ENCODE measurements at places on chromosomes 5 and 9.

GRCh38 chr5:30001826-30002225, 1191.7 kb upstream of the CDH6 start:
- no peak for DNase-seq

GRCh38 chr9:20478786-20479185, 143.5 kb downstream of the MLLT3 start:
- DNase-seq = no peak

- DNase-seq = no peak
These were observed 652.1 kb downstream of the TLE4 start for GRCh38 chr9:80223897-80224296.

DNA sequence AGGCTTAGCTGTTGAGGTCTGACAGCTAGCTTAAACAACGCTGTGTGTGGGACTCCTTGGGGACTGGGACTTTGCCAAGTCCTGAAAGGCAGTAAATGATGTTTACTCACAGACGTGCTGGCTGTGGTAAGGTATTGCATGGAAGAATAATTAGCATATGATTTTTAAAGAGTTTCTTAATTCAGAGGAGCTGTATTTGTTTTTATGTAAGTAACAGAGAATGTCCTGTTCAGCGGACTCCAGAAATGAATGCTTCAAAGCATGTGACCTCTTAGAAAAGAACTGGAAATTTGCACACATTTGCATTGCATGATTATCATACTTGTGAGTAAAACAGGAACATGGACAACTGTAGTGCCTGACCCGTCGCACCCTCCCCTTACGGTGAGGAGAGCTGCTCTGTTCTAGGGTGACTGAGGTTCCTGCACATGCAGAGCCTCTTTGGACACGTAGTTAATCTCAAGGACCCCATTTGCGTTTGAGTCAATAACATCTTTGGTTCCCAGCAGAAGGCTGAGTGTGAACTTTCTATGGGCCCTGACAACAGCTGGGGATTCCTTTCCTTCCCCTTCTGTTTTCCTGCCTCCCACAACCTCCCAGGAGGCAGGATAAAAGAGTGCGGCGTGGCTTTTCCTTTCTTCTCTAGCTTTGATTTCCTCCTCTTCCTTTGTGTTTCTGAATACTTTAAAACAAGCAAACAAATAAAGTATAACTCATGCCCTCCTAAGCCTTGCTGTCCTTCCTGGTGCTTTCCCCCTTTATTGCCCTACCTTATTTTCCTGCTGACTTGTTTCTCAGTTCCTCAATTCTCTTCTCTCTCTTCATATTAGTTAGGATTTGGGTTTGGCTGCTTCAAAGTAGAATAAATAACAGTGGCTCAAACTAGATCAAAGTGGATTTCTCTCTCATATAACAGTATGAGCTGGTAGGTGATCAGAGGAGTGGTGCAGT, 157.2 kb upstream of the CD180 start:
- no peak for DNase-seq

- DNase-seq = no peak
These were observed 10.6 kb upstream of the QSOX2 start for GRCh38 chr9:136255896-136256890.

DNA sequence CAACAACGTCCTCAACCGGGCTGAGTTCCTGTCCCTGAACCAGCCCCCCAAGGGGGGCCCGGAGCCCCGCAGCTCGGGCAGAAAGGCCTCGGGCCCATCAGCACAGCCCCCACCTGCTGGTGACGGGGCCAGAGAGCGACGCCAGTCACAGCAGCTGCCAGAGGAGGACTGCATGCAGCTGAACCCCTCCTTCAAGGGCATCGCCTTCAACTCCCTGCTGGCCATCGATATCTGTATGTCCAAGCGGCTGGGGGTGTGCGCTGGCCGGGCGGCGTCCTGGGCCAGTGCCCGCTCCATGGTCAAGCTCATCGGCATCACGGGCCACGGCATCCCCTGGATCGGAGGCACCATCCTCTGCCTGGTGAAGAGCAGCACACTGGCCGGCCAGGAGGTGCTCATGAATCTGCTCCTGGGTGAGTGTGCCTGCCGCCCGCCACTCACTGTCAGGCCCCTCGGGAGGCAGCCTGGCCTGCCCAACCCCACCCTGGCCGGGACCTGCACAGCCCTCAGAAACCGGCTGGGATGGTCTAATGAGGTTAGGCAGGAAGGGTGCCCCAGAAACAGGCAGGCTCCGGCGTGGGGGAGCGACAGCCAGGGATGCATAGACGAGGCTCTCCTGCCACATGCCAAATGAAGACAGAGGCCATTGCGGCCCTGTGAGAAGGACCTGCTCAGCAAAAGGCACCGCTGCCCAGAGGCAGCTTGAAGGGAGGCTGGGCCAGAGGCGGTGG, 678 bp downstream of the PLPP7 start:
- no peak for DNase-seq

- DNase-seq = no peak
These were observed 42.2 kb upstream of the EGFL7 start for GRCh38 chr9:136620441-136621018.

DNA sequence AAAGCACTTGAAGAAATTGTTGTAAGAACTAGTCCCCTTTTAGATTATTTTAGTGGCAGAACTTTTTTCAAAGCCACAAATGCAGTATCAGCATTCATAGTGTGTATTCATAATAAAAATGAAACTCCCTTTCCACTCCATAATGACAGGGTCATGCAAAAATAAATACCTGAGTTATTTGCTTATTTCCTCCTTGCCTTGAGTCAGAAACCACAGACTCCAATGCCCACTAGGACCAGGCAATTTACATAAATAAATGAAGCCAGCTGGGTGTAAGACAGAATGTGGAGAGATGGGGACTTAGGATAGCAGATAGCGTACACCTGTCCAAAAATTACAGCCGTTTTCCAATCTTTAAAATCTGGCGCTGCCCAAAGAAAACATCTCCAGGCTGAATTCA, 417.8 kb downstream of the TMEM161B start:
- DNase-seq = no peak

DNA sequence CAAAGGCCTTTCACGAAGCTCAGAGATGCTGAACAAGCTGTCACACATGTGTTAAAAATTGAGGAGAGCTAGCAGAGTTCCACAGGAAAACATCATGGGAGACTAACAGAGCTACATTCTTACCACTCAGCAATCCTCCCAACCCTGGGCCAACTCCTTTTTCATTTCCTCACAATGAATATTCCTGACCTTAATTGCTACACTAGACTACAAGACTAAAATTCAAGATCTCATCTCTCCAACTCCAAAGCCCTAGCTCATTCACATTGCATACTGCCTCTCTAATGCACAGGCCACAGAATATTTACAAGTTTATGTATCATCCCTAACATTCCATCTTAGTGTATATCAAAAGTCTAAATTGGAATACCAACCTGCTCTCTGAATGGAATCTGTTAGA, 21.2 kb downstream of the ERMP1 start:
- DNase-seq = no peak

DNA sequence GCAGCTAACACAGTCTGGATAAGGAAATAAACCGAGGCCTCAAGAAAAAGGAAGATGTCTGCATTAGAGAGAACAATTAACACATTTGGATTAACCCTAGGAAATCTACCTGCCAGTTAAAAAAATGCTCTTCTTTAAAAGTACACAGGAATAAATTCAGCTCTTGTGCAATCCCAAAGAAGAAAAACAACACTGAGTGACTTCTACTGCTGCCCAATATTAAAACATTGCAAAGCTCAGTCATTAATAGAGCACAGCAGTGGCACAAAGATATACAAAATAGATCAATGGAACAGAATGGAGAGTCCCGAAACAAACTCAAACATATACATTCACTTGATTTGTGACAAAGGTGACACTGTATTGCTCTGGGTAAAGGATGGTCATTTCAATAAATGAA, 119.7 kb downstream of the GNAQ start:
- no peak for DNase-seq

DNA sequence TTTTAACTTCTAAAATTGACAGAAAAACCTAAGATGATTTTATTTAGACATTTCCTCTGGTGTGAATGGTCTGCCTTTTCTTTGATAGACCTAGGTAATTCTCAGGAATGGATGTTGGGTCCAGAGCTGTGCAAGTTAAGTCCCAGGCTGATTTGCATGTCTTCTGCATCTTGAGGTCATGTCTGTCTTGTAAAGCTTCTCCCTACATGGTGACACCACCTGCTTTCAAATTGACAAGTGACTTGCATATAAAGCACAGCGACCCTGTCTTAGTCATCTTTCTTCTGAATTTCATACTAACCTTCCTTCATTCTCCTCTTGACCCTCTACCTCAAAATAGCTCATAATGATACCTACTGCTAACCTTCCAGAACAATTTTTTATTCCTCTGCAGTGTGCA, 29.2 kb downstream of the OSTF1 start:
- peak; percentile 4 for DNase-seq

- no peak for DNase-seq
These were observed 2.4 kb downstream of the CARD19 start for GRCh38 chr9:93098236-93098946.

DNA sequence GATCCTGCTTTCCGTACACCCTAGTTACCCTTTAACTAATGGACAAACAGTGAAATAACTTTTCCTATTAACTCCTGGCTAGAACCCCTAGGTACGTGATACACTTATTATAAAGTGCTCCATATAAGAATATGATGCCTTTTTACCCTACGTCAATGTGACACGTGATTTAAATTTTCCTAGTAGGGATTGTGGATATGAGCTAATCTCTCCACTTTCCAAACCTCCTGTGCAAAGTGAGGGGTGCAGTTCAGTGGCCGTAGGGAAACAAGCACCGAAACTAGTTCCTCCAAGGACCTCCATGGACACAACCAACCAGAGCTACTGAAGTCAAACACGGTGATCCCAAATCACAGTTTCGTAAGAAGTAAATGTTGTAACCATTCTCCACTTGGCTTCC, 19.3 kb downstream of the NFIB start:
- no peak for DNase-seq

GRCh38 chr9:105114964-105115728, 129.3 kb upstream of the SLC44A1 start:
- DNase-seq = no peak

DNA sequence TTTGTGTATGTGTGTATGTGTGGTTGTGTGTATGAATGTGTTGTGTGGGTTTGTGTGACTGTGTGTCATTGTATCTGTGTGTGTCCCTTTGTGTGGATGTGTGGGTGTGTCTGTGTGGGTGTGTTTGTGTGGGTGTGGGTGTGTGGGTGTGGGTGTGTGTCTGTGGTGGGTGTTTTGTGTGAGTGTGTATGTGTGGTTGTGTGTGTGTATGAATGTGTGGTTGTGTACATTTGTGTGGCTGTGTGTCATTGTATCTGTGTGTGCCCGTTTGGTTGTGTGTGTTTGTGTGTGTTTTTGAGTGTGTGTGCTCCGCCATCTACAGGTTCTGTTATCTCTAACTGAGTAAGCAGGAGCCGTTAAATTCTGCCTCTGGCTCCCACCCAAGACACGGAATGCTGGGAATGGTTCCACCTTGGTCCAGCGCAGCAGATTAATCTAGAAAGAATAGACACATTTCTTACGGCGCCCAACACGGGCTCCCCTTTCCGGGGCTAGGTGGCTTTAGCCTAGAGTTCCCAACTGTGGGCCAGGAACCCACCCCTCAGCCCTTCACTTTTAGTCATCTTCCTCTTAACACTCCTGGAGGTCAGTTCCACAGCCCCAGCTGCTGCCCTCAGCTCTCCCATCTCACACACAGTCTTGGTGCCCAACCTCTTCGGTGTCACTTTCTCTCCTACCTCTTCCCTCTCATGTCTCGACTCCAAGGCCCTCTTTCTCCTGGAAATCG, 197.1 kb downstream of the TTLL11 start:
- no peak for DNase-seq

GRCh38 chr9:87875060-87875459, 7.6 kb upstream of the SPATA31E1 start:
- DNase-seq = no peak

- no peak for DNase-seq
These were observed 14.0 kb downstream of the BNIP1 start for GRCh38 chr5:173158366-173158765.

DNA sequence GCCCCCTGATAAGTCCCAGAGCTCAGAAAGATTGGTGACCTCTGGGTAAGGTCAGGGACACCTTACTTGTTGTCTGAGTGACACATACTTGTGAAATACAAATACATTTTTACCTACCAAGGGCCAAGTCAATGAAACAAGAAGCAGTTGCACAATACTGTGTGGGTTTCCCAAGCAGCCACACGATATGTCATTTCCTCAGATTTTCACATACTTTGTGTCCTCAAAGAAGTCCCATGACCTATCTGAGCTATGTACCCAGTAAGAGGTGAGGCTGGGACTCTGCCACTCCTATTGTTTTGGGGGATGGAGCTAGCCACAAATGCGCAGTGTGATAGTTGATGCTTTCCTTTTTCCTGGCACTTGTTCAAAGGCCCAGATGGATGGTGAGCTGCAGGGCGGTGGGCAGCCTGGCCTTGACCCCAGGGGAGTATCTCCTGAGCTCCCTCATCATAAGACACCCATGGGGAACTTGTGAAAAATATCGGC, 4.8 kb upstream of the SLC25A51 start:
- DNase-seq = no peak

DNA sequence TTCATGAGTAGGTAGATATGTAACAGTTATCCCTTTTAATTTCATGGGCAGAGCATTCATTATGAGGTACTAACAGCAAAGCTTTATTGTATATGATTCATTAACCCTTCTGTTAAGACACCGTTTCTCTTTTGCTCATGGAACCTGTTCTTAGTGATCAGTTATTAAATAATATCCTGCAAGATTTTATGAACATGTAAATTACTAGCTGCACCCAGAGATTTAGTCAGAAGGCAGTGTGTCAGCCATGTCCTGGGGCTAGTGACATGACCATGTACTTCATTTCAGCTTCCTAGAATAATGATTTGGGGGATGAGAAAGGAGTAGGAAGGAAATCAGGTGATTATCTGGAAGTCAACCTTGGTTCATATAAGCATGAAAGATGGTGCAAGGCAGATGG, 7.0 kb downstream of the MAST4 start:
- no peak for DNase-seq

DNA sequence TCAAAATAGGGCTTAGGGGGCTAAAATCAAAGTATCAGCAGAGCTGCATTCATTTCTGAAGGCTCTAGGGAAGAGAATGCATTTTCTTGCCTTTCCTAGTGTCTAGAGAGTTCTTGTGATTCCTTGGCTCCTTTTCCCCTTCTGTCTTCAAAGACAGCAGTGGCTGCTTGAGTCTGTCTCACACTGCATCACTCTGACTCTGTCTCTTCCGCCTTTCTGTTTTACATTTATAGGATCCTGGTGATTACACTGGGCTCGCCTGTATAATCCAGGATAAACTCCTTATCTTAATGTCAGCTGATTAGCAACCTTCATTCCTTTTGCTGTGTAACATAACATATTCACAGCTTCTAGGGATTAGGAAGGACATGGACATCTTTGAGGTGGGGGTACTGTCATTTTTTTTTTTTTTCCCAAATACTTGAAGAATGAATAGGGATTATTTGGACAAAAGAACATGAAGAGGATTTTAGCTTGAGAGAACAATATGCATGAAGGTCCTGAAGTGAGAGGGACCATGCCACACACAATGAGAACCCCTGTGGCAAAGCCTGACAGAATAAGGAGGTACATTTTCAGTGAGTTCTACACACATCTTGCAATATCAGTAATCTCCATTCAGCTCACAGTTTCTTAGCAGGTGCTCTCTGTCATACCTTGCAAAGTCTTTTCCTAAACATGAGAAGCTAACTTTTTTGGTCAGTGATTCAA, 267.6 kb downstream of the FAM170A start:
- no peak for DNase-seq
